ENCODE measurements at places on chromosomes 5 and 9.
A peak's percentile ranks its signal among the peaks of the same experiment; 100 is the strongest.

GRCh38 chr5:135234666-135235401, 164.2 kb downstream of the MACROH2A1 start:
- DNase-seq, result no peak

DNA sequence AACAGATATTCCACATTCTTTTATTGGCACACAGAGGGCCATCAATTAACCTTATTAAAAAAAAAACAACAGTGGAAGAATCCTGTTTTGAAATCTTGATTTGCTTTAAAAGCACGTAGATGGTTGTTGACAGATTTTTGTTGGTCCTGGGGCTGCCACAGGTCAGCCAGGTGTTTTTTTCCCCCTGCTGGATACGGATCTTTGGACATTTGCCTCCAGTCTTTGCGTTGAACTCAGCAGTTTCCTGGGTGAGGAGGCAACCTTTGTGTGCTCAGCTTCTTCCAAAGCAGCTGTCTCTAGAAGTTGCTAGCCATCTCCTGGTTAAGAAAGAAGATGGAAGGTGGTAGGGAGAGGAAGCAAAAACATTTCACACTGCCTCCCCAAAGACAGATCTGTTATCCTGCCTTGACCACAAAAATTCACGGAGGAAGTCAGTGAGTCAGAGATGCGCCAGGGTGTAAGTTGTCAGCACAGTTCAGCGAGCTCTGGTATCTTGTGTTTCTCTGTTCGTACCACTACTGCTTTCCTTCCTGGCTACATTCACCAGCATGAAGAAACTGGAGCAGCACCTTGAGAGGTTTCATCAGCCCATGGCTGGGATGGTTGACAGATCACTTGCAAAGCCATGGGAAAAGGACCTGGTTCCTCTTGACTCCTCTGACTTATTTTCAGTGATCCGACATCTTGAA, 207.3 kb downstream of the ARHGAP26 start:
- peak; percentile 86 for DNase-seq

GRCh38 chr9:75071530-75072122, 16.3 kb downstream of the NMRK1 start:
- no peak for DNase-seq

GRCh38 chr9:88628811-88629210, 93.8 kb downstream of the NXNL2 start:
- DNase-seq, result no peak

DNA sequence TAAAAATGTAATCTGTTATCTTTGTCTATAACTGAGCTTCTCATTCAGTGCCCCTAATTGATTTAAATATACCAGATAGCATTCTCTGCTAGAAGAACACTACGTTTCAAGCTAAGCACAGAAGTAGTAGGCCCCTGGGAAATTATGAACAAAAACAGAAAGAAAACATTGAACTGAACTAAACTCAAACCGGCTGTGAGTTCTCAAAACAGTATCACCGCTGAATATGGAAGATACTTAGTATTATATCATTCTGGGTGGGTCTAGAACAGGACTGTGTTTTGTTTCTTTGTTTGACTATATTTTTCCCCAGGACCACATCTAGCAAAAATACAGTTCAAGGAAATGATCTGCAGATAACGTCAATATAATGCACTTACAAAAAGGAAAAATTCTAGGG, 95.1 kb upstream of the HMHB1 start:
- DNase-seq, result no peak

DNA sequence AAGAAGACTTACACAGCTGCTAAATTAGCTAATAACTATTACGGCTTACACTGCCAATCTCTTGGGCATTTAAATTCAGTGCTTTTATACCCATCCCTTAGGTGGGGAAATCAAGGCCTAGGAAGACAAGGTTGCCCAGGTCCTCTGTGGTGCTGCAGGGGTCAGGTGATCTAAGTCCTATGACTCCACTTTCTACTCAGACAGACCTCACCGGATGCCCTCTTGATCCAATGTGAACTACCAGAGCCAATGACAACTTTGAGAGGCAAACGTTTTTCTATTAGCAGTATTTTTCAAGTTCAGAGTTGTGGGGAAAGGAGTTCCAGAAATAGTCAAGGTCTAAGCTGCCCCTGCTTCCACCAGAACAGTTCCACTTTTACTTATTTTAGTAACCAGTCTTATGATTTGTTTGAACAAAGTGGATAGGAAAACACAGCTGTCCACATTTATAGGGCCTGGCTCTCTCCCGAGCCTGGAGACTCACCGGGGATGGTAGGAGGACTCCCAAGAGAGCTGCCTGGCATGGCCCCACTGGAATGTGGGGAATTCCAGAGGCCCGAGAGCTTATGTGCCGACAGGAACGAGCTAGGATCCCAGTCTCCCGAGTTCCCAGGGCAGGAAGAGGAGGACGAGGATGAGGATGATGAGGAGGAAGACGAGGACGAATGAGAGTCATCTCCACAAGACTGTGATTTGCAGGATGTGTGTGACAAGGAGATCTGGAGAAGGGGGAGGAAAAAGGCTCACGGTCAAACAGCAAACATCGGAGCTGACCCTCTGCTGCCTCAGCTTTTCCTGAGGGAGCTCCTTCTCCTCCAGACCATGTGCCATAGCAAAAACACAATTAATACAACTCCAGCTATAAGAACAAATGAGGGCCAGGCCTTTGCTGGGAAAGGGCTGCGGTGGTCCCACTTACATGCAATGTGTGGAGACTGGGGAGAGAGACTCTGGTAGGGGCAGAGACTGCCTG, 16.7 kb downstream of the FAM193B start:
- no peak for DNase-seq

DNA sequence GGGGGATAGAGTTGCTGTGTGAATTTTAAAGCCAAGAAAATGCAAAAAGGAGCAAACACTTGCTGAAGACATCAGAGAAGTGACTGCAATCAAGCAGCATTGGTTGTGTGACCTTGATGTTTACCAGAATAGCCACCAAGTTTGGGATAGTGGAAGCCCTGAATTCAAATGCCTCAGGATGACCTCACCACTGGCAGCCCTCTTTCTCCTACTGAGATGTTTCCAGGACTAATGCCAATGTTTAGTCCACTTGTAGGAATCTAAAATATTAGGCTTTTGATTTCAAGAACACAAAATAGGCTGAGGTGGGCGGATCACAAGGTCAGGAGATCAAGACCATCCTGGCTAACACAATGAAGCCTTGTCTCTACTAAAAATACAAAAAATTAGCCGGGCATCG, 112.2 kb upstream of the NUDT12 start:
- no peak for DNase-seq

DNA sequence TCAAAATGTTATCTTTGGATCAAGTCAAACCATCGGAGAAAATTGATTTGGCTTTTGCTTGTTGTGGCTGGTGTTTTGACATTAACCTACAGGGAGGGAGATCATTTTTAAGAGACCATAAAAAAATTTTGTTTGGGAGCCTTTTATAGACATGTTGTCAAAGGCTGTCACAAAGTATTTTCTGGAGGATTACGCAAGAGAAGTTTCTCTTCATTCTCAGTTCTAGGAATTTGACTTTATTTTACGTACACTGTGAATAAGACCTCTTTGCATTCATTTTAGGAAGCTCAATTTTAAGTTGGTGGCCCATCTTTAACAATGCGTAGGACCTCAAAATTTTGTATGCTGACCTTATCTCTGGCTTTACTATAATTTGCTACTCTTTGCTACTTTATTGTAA, 50.2 kb upstream of the SLC44A1 start:
- DNase-seq, result no peak

- DNase-seq, result no peak
These were observed 29.4 kb downstream of the LCP2 start for GRCh38 chr5:170268153-170268689.

- DNase-seq, result no peak
These were observed 48.5 kb downstream of the PLK2 start for GRCh38 chr5:58411372-58411771.

All from suppressor macrophage (primary cell).